ENCODE measurements at places on chromosomes 5 and 9.

- no peak for DNase-seq
These were observed 20.6 kb downstream of the EDIL3 start for GRCh38 chr5:84364043-84364442.

- no peak for DNase-seq
These were observed 59.2 kb downstream of the IPPK start for GRCh38 chr9:92610470-92611420.

GRCh38 chr5:168153263-168153875 is 138.1 kb upstream of the WWC1 start:
- DNase-seq, result no peak

DNA sequence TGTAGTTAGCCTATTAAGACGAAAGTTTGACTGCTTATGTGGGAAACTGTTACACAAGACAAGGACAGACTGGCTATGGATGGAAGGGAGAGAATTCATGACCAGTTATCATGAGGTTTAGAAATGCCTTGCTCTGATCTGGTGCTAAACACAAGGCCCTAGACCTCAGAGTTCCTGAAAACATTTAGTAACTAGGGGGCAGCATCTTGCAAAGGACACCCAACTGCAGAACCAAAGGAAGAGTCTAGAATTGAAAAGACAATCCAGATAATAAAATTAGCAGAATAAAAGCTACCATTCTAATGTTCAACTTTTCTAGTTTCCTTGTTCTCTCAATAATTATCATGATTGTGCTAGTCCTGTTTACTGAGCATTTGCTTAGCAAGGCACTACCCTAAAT is 130.5 kb upstream of the GPR151 start:
- DNase-seq, result no peak

GRCh38 chr9:125407974-125408900 is 146.6 kb downstream of the GAPVD1 start:
- peak; percentile 53 for DNase-seq

DNA sequence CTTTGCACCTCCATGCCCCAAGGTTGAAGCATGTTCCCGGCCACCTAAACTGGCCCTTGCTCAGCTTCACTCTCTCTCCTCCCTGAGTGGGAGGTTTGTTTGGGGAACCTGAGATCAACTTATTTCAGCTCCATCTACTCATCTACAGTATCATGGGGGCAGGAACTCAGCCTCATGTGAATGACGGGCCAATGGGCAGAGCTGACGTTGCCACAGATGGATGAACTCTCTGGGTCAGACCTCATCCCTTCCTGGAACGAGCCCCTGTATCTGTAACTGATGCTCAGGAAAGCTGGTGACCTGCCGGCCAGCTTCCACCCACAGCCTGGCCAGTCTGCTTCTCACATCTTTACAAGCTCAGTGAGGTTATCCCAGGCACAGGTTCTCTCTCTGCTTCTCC is 369.6 kb downstream of the IRX2 start:
- no peak for DNase-seq

- DNase-seq, result no peak
These were observed 18.4 kb upstream of the DDX41 start for GRCh38 chr5:177535125-177535524.
